NCI-H1694 treated with DMSO at 0.1 percent for 48 hours (cell line): ENCODE measurements at places on chromosomes 2 and 18.

- DNase-seq, result no peak
These were observed 2186.8 kb upstream of the CELF4 start for GRCh38 chr18:39752351-39752750.

GRCh38 chr18:8607776-8608742, 1.2 kb upstream of the RAB12 start:
- DNase-seq, result no peak

- DNase-seq, result no peak
These were observed 16.6 kb downstream of the MALT1 start for GRCh38 chr18:58687871-58688308.

- DNase-seq, result no peak
These were observed 74.1 kb downstream of the PSMG2 start for GRCh38 chr18:12776821-12777471.

DNA sequence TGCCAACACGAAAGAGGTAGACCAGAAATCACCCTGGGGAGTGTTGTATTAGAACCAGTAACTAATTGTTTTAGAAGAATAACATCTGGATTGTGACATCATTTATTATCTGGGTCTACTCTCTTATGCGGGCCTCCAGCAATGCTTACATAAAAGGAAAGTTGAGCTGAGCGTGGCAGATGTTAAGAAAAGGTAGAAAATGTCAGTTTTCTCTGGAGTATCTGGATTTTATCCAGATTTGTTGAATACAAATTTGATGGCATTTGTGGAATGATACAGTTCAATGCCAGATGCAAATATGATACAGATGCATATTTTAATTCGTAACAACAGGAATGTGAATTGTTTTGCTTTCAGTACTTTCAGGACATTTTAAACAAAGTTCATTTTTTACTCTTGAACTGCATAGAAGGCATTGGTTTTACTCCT, 90.3 kb downstream of the PRPF40A start:
- DNase-seq, result no peak

GRCh38 chr18:24630346-24630880, 170.0 kb downstream of the HRH4 start:
- DNase-seq, result no peak

GRCh38 chr2:27280826-27281225, 1.4 kb upstream of the TRIM54 start:
- DNase-seq, result no peak

DNA sequence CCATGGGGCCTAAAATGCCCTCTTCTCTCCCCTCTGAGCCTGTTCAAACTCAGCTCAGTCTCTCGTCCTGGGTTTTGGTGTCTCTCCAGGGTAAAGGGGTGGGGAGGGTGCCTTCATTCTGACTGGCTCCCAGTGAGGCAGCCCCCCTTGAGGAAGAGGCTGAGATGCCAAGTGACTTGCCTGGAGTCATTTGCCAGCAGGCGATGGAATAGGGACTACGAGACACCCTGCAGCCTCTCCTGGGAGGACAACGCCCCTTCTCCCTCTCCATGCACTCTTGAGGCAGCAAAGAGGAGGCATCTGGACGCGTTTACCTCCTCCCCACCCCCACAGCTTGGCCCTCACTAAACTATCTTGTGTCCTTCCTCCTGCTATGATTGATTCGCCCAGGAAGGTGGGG, 760 bp upstream of the STON1 start:
- no peak for DNase-seq

GRCh38 chr18:34918856-34919255, 122.4 kb upstream of the MAPRE2 start:
- DNase-seq, result no peak

DNA sequence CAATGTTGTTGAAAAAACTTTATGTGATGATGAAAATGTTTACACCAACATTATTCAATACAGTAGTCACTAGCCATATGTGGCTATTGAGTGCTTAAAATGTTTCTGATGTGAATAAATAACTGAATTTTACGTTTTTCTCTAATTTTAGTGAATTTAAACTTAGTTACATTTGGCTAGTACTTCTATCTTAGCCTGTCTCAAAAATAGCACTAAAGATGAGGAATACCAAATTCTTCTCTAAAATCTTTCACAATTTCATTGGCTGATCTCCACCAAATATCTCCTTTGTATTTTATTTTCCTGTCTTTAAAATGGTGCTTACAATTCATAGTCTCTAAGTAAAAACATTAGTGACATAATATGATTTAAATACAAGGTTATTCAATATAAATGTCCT, 83.7 kb upstream of the RND3 start:
- DNase-seq, result no peak

DNA sequence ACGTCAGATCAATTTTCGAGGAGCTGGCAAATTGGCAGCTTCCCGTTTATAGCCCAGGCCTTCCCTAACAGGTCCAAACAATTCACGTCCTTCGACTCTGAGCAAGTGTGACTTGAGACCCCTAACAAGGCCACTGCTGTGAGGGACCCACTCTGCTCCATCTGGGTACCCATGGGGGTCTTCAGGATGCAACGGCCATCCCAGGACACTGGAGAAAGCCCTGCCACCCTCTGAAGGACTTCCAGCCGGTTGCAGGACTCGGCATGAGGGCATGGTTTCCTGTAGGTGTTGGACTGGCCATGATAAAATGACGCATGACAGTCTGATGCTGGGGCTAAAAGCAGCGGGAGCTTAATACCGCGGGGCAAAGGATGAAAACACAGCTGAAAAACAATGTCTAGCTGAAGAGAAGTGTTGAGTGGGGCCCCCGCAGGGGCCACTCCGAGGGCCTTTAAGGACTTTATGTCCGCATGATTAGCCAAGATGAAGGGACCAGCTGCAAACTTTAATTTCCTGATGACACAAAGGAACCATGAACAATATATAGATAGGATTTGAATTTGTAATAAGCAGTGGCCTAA, 113.3 kb upstream of the ZNF521 start:
- DNase-seq, result no peak

DNA sequence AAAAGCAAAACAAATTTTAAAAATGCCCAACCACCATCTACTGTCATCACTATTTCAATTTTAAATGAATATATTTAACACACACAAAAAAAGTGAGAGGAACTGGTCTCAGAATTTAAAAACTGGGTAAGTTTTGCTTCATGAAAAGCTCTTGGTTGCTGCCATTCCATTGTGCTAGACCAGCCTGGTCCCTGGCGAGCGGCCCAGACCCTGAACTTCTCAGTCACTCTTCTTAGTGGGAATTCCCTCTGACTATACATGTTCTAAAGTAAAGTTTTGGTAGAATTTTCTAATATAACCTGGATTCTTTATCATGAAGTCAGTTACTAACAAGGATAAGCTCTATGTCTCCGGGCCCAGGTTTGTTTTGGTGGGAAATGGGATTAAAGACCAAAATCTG, 34.8 kb upstream of the TMEM177 start:
- DNase-seq, result no peak

GRCh38 chr2:177992992-177993391, 79.6 kb downstream of the PDE11A start:
- DNase-seq, result no peak

GRCh38 chr2:113073325-113073834, 5.6 kb downstream of the IL1F10 start:
- no peak for DNase-seq

- DNase-seq, result no peak
These were observed 121.8 kb downstream of the PLB1 start for GRCh38 chr2:28617502-28618184.

DNA sequence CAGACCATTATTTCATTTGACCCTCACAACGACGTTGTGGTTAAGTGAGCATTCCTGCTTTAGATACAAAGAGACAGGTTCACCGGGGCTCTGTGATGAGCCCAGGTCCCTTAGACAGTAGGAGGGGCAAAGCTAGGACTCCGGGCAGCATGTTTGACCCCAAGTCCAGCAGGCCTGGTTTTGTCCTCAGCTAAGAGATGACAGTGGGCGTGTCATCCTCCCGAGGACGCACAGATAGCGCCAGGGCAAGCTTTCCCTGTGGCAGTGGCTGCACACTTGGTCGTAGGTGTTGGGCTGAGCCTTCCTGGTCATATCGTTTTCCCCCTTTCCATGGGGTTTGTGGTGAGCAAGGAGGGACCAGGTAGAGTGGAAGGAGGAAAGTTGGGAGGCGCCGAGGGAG, 76.3 kb downstream of the MTCL1 start:
- DNase-seq, result no peak

- DNase-seq, result peak; percentile 93
These were observed 322.9 kb upstream of the KCNJ3 start for GRCh38 chr2:154375579-154375931.

DNA sequence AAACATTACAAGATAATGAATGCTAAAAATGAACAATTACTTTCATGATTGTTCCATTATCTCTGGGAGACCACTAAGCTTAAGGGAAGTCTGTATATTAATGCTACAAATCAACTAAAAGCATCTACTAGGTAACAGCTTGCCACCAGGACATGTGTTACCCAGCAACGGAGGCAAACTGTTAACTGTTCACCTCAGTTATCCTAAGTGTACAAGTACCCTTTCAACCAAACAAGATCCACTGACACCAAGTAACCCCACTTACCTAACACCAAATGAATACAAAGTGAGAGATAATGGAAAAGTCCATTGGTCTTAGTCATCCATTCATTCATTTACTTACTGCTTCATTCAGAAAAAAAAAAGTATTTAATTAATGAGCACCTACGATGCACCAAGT, 54.7 kb upstream of the KIDINS220 start:
- DNase-seq, result no peak

DNA sequence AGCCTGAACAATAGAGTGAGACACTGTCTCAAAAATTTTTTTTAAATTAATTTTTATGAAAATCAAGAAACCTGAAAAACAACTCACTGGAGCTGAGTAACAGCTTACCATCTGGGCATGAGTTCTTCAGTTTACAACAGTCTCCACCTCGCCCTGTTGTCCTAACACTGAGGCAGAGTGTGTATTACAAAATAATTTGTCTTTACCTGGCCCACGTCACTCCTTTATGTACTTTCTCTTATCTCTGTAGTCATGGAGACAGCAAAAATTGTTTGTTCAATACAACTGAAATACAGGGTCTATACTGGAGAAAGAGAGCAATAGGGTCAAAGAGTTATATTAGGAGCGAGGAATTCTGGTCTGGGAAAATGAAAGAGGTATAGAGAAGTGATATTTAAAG, 48.1 kb downstream of the CYTIP start:
- no peak for DNase-seq

- no peak for DNase-seq
These were observed 54.4 kb upstream of the FOSL2 start for GRCh38 chr2:28338046-28338817.

DNA sequence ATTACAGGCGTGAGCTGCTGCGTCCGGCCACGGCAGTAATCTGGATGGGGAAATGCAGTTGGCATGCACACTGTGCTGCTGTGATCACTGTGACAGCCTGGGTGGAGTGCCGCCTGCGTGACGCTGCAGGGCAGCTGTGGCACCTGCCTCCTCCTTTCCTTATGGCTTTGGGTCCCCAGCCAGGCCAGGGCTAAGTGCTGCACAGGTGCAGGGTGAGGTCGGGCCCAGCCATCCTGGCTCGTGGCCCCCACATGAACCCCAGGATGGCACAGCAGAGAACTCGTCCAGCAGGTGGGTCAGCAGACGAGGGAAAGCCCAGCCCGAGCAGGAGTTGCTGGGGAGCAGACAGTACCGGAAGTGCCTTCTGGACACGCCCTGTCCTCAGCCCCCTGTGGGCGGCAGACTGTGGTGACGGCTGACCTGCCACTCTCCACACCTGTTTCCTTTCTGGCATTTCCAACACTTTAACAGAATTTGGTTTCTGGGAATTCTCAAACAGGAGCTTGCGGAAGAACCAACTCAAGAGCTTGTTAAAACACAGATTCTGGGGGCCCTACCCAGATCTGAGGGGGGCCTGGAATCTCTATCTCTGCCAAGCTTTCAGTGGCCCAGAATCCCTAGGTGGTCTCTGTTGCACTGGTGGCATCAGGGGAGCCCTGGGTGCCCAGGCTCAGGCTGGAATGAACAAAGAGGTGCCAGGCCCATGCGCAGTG, 16.9 kb downstream of the HS1BP3 start:
- peak; percentile 21 for DNase-seq

DNA sequence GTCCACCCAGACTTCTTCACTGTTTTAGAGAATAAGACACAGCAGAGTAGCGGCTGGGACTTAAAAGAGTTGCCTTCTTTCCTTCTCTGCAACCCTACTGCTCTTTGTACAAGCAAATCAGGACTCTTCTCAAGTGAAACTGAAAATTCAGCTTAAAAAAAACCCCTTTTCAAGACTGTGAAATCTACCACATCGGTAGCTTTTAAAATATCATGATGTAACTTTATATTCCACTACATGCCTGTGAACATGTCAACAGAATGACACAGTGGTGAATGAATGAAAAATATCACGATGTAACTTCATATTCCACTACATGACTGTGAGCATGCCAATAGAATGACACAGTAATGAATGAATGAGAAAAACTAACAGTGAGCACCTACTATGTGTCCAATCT, 53.4 kb downstream of the TCF4 start:
- DNase-seq, result no peak

DNA sequence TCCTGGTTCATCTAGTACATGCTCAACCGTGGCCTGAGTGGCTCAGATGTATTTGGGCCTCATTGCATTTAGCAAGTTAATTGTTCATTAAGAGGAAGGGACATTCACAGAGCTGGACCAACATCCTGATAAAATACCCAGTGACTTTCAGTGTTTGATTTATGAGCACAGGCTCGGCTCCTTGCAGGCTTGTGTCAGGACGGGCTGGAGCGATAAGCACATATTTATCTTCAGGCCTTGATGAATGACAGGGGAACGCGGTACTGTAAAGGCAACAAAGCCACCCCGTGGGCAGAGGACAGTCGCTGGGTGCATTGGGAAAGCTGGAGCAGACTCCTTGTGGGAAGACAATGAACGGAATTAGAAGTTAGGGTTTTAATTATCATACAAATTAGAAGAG, 548.6 kb upstream of the HS6ST1 start:
- no peak for DNase-seq

GRCh38 chr2:223598994-223599639, 3.0 kb downstream of the SCG2 start:
- DNase-seq, result peak; percentile 33

- no peak for DNase-seq
These were observed 22.5 kb downstream of the MAP3K2 start for GRCh38 chr2:127365211-127365643.

DNA sequence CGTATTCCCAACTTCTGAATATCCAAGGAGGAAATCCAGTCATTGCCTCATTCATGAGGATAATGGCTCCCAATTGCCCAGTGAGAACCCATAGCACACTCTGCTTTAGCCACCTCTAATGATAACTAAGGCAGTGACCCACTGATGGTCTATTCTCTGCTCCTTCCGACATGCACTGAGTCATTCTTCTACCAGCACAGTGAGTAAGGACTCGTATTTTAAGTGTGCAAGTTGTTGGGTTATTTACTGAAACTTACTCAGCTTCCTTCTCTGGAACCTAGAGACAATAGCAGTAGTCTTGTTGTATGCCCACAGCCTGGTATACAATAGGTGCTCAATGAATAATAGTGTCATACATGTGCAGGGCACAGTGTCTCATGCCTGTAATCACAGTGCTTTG, 81.1 kb upstream of the ZNF397 start:
- DNase-seq, result no peak

- no peak for DNase-seq
These were observed 835 bp upstream of the IL18RAP start for GRCh38 chr2:102421890-102422759.
